Neural progenitor cell (in vitro differentiated cells): ENCODE measurements at places on chromosomes 1 and 21. TPM values are rescaled to one million over a fixed set of nuclear protein-coding genes. Genes with fewer than 3 reads are reported as not detected.

Gene PIGP
- total RNA-seq: 10.1 and 25.8 TPM in 2 replicates

Gene MMEL1
- total RNA-seq: 0.19 and 0.31 TPM in 2 replicates

- no peaks in the 10 kb centered on the region for H3K36me3 ChIP-seq
- H3K4me1 ChIP-seq: no peaks in the 10 kb centered on the region
- no peaks in the 10 kb centered on the region for H3K27me3 ChIP-seq
- no peak for DNase-seq
- H3K4me3 ChIP-seq: no peak overlapping the region
Observed at GRCh38 chr1:41800311-41800829, 118.4 kb downstream of the HIVEP3 start.

DNA sequence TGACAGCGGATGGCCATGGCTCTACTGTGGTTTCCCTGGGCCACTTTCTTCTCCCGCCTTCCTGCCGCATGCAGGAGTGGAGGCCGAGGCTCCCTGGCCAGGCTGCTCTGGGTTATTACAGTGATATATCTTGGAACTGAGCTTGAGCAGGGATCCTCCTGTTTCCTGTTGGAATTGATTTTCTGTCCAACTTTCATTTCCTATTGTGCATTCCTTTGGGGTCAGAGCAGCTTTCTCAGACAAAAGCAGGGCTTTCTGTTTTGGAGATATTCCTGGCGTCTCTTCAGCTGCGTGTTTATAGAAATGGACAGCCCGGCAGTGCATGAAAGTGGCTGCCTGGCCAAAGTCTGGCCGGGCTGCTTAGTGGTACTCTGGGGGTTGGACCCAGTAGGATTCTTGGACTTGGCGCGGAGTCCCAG lies 146.4 kb downstream of the KIF26B start:
- H3K27me3 ChIP-seq: no peaks in the 10 kb centered on the region
- no peak overlapping the region for H3K4me3 ChIP-seq
- no peaks in the 10 kb centered on the region for H3K4me1 ChIP-seq
- no peaks in the 10 kb centered on the region for H3K36me3 ChIP-seq
- no peak for DNase-seq

DNA sequence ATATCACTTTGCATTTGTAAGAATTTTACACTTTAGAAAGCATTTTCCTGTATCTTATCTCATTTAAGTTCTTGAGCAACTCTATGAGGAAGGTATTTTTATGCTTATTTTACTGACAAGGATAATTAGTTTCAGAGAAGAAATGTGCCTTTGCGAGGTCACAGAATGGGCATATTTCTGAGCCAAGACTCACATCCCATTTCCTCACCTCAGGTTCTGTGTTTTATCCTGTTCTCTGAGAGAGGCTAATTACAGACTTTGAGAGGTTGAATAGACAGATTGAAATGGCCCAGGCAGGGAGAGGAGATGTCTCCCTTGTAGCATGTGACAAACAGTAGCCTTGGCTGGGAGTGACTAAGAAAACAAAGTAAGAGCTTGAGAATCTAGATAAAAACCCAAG lies 39.1 kb upstream of the ZC3H11B start:
- H3K4me1 ChIP-seq: no peaks in the 10 kb centered on the region
- no peak overlapping the region for H3K27ac ChIP-seq
- DNase-seq: no peak
- H3K27me3 ChIP-seq: no peaks in the 10 kb centered on the region
- no peaks in the 10 kb centered on the region for H3K36me3 ChIP-seq
- H3K4me3 ChIP-seq: no peak overlapping the region
